Prostate gland (tissue), 2 donors: ENCODE measurements at places on chromosomes 5 and 9. TPM values are rescaled to one million over a fixed set of nuclear protein-coding genes. Genes with fewer than 3 reads are reported as not detected.

DNA sequence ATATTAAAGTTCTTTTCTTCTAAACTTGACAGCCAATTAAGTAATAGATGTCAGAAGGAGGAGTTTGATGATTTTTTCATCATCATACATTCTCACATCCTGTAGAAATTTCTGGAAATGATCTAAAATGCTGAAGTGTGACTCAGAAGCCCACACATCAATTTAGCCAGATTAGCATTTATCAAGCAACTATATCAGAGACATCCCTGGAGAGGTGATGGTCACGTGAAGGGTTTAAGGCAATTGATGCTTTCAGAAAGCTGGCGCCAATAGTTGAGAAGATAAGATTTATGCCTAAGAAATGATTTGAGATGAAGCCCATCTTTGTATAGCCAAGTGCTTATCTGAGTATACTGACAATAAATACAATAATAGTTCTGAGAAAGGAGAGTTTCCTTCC lies 162.9 kb upstream of the RORB start:
- no peaks in the 10 kb centered on the region for H3K4me1 ChIP-seq
- no peaks in the 10 kb centered on the region for H3K27me3 ChIP-seq
- no peaks in the 10 kb centered on the region for H3K36me3 ChIP-seq
- DNase-seq, result no peak
- no peak overlapping the region for H3K4me3 ChIP-seq
- no peak overlapping the region for H3K27ac ChIP-seq

DNA sequence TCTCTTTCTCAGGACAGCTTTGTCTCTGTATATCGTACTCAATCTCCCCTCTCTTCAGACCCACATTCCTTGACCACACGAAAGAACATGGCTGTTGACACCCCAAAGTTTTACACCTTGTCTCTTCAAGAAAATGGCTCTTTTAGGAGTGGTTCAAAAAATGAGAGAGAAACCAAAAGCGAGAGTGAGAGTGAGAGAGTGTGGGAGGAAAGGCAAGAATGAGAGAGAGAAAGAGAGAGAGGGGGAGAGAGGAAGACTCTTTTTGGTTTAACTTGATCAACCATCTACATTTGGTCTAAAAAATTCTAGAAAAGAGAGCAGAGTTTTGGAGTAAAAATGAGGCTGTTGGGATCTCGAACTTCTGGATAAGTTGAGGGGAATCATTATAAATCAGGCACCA lies 581.8 kb upstream of the WWC1 start:
- H3K27ac ChIP-seq, result no peak overlapping the region
- no peaks in the 10 kb centered on the region for H3K4me1 ChIP-seq
- H3K27me3 ChIP-seq, result no peaks in the 10 kb centered on the region
- no peak for DNase-seq

GRCh38 chr5:102932781-102933180 lies 177.7 kb downstream of the PAM start:
- no peaks in the 10 kb centered on the region for H3K4me1 ChIP-seq
- no peak for DNase-seq
- no peak overlapping the region for H3K27ac ChIP-seq
- H3K4me3 ChIP-seq, result no peak overlapping the region
- no peaks in the 10 kb centered on the region for H3K27me3 ChIP-seq

C9orf152 gene
- total RNA-seq, result 9.0 TPM

DNA sequence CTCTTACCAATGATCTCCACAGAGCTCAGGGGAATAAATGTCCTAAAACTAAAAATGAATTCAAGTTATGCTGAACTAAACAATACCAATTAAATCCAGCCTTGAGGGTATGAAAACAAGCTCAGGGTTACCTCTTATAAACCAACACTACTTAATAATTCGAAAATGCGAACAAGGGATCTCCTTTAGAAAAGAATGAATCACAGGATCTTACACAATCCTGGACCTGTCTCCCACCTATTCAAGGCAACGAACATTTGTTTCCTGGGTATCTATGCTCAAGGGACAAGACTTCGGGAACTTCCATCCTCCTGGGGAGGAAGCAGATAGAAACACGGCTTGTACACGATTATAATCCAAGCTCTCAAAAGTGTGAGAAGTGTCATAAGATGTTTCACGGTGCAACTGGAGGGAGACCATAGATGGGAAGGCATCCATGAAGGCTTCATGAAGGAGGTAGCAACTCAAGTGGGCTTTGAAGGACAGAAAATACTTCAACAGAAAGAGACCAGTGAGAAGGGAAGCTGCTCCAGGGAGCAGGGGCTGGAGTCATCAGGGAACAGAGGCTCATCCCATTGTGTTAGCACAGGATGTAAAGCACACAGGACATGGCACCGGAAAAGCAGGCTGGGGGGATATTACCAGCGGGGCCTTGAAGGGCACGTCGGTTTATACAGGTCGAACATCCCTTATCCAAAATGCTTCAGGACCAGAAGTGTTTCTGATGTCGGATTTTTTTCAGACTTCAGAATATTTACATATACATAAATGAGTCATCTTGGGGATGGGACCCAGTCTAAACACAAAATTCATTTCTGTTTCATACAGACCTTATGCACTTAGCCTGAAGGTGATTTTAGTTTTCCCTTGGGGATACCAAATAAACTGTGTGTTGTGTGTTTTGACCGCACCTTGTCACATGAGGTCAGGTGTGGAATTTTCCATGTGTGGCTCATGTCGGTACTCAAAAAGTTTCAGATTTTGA lies 87.4 kb downstream of the TLE1 start:
- no peaks in the 10 kb centered on the region for H3K4me1 ChIP-seq
- H3K27ac ChIP-seq, result no peak overlapping the region
- no peaks in the 10 kb centered on the region for H3K27me3 ChIP-seq
- H3K4me3 ChIP-seq, result no peak overlapping the region

DNA sequence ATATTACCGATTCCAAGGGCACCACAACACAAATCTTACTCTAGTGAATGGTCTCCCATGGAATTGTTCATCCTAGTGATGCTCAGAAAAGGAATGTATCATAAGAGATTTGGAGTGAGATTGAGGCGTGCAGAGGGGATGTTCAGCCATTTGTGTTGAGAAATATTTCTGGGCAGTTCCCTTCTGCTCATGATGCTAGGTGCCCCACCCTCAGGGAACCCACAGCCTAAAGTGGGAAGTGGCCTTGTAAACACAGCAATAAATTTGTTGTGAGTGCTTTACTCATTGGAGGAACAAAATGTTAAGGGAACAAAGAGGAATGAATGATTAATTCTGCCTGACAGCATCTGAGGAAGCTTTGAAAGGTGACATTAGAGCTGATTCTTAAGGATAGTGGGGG lies 129.9 kb downstream of the TLE4 start:
- no peak for DNase-seq
- H3K27me3 ChIP-seq, result no peaks in the 10 kb centered on the region
- no peak overlapping the region for H3K27ac ChIP-seq
- no peak overlapping the region for H3K4me3 ChIP-seq
- H3K4me1 ChIP-seq, result no peaks in the 10 kb centered on the region

DNA sequence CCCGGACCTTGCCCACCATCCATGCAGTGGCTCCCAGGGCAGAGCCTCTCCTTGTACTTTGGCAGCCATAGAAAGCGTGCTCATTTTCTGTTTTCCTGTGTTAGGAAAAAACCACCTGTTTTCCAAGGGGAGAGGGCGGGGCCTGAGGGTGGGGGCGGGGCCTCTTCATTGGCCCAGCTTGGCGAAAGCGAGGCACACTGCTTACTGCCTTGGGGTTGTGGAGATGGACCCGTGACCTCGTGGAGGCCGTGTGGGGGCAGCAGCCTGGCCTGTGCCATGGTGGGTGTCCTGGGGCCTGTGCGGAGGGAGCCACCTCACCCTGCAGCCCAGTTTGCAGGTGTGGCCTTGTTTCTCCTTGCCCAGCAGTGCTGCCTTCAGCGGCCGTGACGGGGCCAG lies 4.4 kb upstream of the TOR4A start:
- H3K36me3 ChIP-seq, result peaks cover 12% of the 10 kb centered on the region
- H3K27ac ChIP-seq, result no peak overlapping the region
- H3K4me3 ChIP-seq, result no peak overlapping the region

- DNase-seq, result no peak
- H3K27ac ChIP-seq, result no peak overlapping the region
- H3K4me1 ChIP-seq, result no peaks in the 10 kb centered on the region
- H3K27me3 ChIP-seq, result no peaks in the 10 kb centered on the region
- H3K36me3 ChIP-seq, result no peaks in the 10 kb centered on the region
Measured at GRCh38 chr5:87127426-87127825, 140.3 kb upstream of the RASA1 start.
